SHP77 treated with DMSO at 0.1 percent for 48 hours (cell line): ENCODE measurements at places on chromosomes 2 and 18.
A peak's percentile ranks its signal among the peaks of the same experiment; 100 is the strongest.

GRCh38 chr2:161238560-161239325, 69.5 kb upstream of the PSMD14 start:
- DNase-seq: no peak

DNA sequence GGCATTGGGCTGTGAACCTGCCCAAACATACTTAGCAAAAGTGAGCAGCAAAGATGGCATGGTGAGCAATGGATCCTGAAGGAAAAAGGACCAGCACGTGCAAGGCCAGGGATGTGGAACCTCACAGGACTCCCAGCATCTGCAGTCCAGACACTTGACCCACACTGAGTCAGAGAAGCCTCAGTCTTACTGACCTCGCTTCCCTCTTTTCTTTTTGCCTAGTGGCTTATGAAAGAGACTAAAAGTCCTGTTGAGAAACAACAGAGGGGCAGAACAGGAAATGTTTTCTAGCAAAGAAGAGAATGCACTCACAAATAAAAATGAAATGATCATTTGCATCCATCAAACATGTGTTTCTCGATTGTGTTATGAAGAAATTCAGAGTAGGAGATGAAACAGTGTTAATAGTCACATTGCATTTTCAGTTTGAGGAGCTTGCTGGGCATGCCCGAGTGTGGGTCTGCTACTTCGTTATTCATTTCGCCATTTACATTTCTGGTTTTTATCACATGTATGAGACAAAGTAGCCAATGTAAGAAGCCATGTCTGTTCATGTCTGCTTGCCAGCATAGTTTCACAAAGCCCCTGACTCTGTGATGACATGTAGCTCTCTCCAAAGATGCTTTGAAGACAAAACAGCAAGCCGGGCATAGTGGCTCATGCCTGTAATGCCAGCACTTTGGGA, 118.4 kb downstream of the INO80D start:
- DNase-seq: no peak

DNA sequence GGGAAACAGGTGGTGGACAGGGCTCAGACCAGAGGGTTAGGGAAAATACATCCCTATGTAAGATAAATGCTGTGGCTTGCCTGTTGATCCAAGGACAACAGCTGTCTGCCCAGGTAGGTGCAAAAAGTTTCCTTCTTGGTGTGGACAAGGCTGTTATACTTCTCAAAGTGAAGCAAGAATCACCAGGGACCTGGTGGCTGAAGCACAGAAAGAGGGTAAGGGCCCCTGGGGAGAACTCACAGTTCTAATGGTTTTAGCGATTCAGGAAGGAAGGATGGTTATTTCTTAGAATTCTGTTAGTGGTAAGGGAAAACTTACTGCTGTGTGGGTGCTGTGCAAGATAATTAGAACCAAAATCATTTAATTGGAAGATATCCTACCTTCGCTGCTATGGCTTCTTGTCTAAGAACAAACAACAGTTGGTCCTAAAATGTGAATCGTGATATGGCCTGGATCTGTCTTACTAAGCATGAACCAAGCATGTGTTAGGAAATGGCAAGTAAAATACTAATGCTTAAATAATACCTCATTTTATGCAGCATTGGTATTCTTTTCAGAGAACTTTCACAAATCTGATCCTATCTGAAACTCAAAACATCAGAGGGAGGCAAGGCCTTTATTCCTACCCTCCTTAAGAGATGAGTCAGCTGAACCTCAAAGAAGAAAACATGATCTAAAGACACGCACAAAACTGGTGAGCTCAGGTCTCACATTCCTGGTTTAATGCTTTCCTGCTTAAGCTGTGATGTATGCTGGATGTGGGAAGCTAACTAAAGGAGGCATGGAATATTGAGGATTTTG, 159.2 kb upstream of the THUMPD2 start:
- DNase-seq: no peak

GRCh38 chr18:76518123-76518859, 23.2 kb upstream of the ZNF516 start:
- no peak for DNase-seq

DNA sequence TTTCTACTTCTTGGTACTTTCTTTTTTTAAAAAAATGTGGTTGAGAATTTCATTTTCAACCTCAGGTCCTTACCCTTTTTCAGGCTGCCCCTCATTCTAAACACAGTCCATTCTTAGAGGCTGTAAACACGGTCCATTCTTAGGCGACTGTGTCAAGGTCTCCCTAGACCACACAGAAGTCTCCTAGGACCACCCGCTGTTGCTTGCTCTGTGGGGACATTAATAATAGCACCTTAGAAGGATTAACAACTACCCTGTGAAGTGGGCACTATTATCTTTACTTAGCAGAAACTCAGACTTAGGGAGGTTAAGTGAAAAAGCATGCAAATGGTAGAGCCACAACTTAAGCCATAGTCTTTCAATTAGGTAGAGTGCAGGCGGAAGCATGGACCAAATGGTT, 91.7 kb downstream of the RBMS1 start:
- DNase-seq: no peak

DNA sequence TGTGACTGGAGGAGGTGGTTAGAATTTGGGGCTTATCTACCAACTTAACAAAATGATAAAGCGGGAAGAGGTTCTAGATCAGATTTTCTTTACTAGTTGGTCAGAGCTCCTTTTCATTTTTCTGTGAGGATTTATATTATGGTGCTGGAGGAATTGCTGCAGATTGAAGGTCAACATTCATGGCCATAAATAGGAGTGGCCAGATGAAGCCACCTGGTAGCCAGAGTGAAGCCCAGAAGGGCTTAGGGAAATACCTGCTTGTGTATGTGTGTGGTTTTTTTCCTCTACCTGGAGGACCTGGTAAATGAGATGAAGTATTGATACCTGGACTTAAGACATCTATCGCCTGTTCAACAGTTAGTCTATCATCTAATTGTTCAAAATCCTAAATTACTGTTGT, 122.9 kb upstream of the MSTN start:
- DNase-seq: no peak

GRCh38 chr2:181483876-181484275, 26.7 kb downstream of the ITGA4 start:
- DNase-seq: no peak

- no peak for DNase-seq
These were observed 6.4 kb downstream of the RAB31 start for GRCh38 chr18:9714266-9715087.

GRCh38 chr2:132420816-132421805, 4.5 kb downstream of the GPR39 start:
- DNase-seq: no peak

GRCh38 chr2:10087360-10087759, 7.1 kb upstream of the CYS1 start:
- DNase-seq: no peak

DNA sequence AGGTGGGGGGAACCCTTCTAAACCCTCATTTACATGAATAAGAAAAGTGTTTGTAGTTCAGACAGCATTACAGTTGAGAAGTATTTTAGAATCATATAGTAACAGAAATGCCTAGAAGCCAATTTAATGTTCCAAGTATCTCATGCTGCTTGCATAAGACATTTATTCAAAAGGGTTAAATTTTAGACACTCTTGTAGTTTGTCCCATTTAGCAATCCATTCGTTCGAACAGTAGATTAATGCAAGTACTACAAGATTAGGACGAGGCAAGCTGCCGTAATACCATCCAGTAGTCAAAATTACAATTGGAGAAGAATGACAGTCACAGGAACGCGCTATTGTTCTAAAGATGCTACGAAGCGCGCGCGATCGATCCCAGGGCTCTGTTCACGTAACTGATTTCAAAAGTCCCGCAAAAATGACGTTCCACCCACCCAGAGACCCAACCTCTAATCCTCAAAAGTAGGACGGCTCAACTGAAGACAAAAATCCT, 1.2 kb downstream of the TMEM237 start:
- no peak for DNase-seq

GRCh38 chr2:24016853-24017703, 7.2 kb downstream of the MFSD2B start:
- DNase-seq: no peak

DNA sequence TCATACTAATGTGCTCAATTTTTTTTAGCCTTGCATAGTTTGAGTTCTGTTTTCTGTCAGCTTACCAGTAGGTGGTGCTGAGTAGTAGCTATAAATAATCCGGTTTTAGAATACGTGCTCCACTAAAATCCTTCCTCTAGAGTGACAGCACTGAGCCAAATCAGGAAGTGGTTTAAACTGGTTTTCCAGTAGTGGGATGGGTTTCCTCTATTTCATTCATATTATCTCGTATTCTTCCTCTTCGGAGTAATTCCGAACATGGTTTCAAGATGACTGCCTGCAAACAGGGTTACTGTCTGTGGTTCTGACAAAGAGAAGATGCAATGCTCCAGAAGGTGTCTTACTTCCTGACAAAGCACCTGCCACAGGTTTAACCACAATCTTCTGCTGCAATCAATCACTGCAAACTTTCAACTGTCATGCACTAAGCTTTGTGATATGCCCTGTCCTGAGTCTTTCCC, 496.9 kb upstream of the VRK2 start:
- peak; percentile 39 for DNase-seq

DNA sequence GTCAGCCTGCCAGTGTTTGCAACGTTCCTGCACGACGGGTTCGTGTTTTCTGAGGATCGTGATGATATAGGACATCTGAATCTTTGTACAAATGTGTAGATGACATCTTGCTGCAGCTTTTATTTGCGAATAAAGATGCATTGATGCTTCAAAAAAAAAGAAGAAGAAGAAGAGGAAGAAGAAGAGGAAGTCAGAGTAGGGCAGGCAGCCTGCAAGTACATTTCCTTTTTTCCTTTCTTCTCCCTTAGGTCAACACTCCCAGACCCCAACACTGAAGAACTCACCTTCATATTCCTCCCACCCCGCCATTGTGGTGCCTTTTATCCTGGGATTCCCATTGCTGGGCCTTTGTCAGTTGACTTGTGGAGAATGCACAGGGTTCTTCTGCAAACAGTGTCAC, 91.5 kb downstream of the FHOD3 start:
- no peak for DNase-seq

GRCh38 chr2:6148882-6149281, 456.7 kb downstream of the SOX11 start:
- DNase-seq: peak; percentile 45

DNA sequence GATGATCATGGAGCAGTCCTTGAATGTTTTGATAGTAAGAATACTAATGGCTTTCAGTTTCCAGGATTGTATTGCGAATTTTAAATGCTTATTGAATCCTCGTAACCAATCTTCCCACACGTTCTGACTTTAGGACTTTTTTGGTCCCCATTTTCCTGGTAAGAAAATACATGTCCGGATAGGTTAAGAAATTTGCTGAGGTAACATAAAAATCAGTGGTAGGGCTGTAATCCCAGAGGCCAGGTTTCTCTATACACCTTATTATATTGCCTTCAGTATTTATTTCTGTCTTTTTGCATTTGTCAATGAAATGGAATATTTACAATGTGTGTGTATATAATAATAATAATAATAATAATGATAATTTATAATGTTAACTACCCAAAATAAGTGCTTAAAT, 603.2 kb downstream of the TMEM182 start:
- no peak for DNase-seq

DNA sequence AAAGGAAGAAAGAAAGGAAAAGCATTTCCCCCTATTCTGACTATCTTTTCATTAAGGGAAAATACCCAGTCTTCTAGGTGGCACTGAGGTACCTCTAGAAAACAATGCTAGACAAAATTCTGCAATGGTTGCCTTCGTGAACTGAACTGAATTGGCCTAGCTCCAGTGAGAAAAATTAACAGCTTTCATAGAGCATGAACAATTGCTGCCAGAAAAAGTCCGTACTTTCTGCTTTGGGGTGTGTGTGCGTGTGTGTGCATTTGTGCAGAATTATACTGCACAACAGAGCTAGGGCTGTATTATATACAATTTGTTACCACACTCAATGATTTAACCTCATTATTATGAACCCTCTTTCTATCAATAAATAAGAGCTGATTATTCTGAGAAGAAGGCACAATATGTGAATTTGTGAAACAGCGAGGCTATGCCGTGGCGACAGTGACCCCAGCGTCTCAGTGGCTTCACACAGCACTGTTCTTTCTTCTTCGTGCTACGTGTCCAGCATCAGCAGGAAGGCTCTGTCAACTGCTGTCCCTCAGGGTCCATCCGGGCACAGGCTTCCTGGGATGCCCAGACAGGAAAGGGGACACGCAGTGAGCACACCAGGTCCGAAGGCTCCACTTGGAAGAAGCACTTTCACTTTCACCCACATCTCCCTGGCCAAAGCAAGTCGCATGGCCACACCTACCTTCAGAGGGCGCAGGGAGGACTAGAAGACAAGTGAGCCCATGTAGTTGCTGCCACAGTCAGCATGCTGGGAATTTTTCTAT, 47.5 kb downstream of the PTGR3 start:
- DNase-seq: peak; percentile 49

DNA sequence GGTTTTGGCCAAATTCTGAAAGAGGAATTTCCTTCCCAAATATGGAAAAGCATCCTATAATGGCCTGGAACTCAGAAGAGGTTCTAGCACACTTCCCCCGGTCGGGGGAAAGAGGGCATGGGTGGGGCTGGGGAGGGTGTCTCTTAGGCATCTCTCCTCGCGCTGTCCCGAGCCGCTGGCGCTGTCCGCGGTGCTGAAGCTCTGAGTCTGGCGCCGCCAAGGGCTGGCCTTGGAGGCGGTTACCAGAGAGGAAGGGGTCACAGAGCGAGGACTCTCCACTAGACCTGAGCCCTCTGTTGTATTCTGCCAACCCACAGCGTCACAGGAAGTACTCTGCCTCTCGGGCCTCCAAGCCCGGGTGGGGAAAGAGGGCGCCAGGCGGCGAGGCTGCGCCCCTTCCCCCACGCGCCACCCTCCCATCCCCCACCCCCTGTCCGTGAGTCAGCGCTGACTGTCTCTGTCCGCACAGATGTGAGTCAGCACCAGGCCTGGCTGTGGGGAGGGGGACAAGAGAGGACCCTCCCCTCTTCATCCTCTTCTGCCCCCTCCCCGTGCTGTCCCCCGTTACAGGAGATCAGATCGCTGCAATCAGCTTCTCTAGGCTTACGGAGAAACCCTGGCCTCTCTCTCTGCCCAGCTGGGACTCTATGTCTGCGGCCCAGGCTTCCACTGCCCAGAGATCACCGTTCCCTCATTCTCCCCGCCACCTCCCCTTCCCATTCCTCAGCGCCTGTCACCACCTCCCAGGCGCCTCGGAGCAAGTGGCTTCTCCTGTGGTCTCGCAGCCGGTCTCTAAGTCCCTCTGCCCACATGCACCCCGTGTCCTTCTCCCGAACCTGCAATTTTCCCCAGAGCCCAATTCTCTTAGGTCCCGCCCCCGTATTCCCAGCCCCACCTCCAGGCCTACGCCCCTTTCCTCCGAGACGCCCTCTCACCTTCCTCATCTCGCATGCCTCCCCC, 779 bp downstream of the PTPRN start:
- peak; percentile 23 for DNase-seq
